ENCODE measurements at places on chromosomes 6 and 20. TPM values are rescaled to one million over a fixed set of nuclear protein-coding genes. Genes with fewer than 3 reads are reported as not detected.

- no peak for DNase-seq
Observed at GRCh38 chr6:33702345-33702977, 9.0 kb downstream of the UQCC2 start.

DNA sequence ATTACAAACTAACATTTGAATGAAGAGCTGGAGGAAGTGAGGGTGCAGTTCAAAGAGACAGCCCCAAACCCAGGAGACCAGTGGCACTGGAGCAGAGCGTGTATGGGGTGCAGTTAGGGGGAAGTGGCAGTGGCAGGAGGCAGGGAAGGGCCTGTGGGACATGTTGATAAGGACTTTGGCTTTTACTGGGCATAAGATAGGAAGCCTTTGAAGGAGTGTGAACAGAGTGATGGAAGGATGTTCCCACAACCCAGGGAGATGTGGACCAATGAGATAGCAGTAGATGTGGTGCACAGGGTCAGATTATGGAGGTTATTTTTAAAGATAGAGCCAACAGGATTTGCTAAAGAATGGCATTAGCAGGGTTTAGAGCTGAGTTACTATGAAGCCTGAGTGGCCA lies 56.4 kb downstream of the AIG1 start:
- no peak for DNase-seq

- no peak for DNase-seq
Observed at GRCh38 chr6:136370988-136371728, 81.5 kb upstream of the BCLAF1 start.

GRCh38 chr6:127515234-127515793 lies 3.8 kb downstream of the MTCL3 start:
- DNase-seq = no peak

DNA sequence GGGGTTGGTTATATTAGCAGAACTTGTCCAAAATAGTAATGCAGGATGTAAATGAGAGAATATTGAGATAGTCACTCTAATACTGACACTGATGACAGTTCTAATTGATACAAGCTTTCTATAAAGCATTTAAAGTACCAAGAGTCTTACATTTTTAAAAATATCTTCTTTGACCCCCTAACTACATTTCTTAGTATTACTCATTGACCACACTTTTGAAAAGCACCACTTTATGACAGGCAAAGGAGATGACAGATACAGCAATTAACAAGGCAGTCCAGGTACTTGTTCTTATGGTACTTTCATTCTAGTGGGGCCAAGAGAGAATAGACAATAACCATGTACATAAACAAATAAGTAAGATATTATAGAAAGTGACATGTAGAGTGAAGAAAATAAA lies 139.4 kb upstream of the EYA4 start:
- DNase-seq = no peak

DNA sequence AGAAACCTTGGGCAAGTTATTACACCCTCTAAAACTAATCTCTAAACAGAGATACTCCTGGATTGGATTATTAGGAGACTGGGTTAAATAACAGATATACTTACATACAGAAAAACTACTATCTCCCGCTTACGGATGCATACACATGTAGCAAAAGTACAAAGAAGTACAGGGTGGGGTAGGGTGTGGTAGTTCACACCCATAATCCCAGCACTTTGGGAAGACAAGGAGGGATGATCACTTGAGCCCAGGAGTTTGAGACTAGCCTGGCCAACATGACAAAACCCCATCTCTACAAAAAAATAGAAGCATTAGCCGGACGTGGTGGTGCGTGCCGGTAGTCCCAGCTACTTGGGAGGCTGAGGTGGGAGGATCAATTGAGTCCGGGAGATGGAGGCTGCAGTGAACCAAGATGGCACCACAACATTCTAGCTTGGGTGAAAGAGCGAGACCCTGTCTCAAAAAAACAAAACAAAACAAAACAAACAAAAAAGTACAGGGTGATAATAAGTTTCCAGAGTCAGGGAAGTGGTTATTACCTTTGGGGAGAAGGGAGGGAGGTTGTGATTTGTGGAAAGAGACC lies 8.1 kb downstream of the PIM1 start:
- DNase-seq = no peak

PKIB gene
- total RNA-seq = 214 TPM

Measured in mucosa of descending colon (tissue), 3 donors.